Fibroblast of pulmonary artery (primary cell): ENCODE measurements at places on chromosomes 1 and 21.

DNA sequence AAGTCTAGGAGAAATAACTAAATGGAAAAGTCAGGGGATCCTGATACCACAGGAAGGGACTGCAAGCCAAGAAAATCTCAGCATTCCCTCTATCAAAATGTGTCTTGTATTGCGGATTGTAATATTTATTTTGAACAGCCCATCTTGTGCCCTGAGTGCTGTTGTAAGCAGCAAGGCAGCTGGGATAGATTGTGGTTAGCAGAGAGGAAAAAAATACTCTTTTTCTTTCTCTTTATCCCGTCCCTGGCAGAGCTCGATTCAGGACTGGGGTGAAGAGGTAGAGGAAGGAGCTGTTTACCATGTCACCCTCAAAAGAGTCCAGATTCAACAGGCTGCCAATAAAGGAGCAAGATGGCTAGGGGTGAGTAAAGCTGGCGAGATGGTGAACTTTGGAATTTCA lies 1.2 kb downstream of the RGL1 start:
- DNase-seq = peak; percentile 47

- DNase-seq = no peak
These were observed 11.1 kb upstream of the PTPN7 start for GRCh38 chr1:202171292-202172014.

GRCh38 chr1:17890056-17890814 lies 135.1 kb downstream of the ACTL8 start:
- no peak for DNase-seq

DNA sequence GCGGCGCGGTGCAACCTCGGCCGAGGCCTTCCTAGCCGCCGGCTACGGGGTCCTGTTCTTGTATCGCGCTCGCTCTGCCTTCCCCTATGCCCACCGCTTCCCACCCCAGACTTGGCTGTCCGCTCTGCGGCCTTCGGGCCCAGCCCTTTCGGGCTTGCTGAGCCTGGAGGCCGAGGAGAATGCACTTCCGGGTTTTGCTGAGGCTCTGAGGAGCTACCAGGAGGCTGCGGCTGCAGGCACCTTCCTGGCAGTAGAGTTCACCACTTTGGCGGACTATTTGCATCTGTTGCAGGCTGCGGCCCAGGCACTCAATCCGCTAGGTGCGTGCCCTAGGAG lies 379 bp downstream of the PPCS start:
- peak; percentile 59 for DNase-seq

DNA sequence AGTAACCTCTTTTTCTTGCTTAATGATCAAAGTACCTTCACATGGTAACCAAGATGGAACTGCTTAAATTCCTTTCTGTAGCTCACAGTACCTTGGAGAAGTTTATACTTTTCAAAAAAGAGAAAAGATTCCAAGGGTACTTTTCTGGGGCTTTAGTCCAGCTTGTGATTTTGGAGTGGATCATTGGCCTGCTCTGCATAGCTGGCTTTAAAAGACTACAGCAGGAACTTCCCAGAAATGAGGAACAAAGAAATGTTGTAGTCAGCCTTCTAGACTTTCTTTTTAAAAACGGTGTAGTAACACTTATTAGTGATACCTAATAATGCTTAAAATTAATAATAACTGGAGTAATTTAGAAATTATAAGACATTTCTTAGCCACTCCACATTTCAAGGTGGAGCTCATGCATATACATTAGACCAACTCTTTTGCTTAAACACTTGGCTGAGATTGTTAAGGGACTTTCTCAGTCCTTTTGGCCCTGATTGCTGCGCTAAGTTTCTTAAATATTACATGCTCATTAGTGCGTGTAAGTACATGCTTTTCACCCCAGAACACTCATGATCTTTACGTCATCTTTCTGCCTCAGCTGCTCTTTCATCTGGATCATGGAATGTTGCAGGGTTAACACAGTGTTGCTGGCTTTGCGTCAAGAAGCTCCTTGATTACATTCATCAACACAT lies 57.3 kb downstream of the SDCCAG8 start:
- DNase-seq = no peak

DNA sequence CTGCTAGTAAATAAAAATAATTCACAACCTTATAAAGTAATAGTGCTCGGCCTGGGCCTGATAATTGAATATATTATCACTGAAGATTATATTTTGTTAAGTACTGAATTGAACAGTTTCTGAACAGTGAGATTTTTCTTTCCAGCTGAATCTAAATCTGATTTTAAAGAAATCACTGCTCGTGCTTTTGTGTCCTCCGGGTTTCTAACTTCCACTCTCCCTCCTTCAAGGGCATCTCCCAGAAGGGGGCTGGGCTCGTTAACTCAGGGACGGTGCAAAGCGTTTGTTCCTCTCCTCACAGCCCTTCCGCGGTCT lies 823 bp upstream of the KIF1B start:
- DNase-seq = no peak

- no peak for DNase-seq
These were observed 1128.7 kb downstream of the AMY1C start for GRCh38 chr1:104878203-104878909.

DNA sequence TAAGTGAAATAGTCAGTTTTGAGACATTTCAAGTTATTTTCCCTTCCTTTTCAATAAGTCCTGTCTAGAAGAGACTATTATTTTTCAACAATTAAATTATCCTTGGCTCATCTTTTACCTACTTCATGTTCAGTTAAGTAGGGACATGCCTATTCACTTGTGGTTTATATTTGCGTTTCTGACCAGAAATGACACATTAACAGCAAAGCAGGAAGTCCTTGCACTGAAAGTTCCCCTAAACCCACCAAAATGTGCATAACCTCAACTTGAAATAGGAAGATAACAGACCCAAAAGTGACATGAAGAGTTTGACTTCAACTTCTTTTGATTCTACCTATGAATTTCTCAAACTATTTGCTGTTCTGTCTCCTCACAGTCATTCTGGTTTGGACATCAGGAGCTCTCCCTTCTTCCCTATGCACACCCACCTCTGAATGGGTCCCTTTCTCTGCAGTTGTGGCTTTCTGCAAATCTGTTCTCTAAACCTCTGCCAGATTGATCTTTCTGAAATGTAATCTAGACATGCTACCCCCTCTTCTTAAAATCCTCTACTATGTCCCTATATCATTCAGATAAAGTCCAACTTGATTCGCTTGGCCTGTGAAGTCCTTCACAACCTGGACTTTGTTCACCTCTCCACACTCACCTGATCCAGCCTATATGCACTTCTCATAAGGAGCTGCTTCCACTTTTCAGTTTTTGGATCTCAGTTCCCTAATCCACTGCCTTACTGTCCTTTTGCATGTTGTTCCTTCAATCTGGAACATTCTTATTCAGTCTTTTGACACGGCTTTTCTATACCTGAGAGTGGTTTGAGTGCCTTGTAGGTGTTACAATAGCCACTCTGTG lies 661.5 kb upstream of the ADGRL4 start:
- DNase-seq = no peak

DNA sequence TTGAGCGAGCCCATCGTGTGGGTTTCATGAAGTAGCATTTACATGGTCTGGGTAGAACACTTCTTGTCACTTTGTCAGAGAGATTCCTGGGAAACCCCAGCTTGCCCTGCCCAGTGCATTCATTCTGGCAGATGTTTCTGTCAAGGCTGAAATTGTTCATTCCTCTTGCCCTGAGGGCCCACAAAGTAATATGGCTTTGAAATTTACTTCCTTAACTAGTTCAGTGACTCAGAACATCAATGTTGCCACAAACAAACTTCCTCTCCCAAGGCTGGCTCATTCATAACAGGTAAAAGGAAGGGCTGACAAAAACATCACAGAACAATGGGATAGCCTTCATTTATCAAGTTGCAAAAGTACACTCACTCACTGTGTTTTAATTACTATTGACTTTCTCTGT lies 5.0 kb upstream of the KIAA0040 start:
- peak; percentile 6 for DNase-seq

- DNase-seq = peak; percentile 66
These were observed 41.2 kb downstream of the KIF21B start for GRCh38 chr1:200982071-200982945.
